Central memory CD4-positive, alpha-beta T cell (primary cell): ENCODE measurements at places on chromosomes 12 and 14.

DNA sequence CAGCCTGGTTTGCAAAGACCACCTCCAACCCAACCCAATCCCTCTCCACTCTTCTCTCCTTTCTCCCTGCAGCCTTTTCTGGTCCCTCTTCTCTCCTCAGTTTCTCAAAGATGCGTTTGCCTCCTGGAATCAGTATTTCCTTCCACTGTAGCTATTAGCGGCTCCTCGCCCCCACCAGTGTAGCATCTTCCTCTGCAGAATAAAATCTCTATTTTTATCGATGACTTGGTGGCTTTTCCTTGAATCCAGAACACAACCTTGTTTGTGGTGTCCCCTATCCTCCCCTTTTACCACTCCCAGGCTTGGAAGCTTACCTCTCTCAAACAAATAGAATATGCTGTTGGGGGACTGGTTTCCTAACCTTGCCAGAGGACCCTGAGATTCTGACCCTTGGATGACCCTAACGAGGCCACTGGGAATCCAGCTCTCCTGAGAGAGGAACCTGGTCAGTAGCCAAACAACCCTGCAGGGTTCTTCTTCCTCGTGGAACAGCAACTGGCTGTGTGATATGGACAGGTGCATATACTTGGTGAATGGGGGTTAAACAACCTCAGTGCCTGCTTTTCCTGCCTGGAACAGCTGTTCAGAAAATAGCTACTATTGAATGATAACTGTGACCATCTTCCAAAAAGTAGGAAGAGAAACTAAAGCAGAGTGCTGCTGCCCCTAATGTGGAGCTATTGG, 4.4 kb downstream of the WNT1 start:
- no peak for DNase-seq

DNA sequence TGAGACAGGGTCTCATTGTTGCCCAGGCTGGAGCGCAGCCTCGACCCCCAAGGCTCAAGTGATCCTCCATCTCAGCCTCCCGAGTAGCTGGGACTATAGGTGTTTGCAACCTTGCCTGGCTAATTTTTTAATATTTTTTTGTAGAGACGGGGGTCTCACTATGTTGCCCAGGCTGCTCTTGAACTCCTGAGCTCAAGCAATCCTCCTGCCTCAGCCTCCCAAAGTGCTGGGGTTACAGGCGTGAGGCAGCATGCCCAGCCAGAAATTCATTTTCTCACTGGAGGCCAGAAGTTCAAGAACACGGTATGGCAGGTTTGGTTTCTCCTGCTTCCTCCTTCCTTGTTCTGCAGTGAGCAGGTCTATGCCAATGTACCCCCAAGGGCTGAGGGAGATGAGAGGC, 3.7 kb downstream of the RNASE1 start:
- DNase-seq, result no peak

DNA sequence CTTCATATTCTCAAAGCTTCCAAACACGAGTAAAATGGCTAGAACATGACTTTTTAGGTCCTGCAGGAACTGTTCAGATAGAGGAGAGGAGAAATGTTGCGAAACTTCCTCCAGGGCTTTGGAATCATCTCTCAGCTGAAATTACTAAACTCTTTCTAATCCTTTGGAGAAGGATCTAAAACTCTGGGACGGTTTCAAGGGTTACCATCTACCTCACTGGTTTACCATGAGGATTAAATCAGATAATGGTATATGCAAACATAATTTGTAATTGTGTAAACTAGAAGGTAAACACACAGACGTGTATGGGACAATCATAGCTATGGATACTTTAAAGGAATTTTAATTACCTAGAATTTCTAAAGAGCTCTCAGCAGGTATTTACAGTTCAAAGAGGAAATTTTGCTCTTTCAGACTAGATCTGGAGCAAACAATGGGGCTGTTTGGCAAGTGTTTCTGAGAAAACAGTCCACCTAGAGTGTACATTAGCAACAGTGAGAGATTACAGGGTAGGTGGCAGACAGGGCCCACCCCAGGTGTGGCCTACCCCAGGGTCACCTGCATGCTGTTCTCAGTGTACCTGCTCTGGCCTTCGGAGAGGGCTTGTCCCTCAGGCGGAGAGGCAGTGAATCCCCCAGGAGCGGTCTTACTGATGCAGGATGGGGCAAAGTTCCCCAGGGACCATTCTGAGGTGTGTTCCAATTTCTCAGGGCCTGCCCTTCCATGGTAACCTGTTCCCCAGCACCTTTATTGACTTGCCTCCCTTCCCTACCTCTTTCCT, 124.7 kb upstream of the MAX start:
- no peak for DNase-seq

DNA sequence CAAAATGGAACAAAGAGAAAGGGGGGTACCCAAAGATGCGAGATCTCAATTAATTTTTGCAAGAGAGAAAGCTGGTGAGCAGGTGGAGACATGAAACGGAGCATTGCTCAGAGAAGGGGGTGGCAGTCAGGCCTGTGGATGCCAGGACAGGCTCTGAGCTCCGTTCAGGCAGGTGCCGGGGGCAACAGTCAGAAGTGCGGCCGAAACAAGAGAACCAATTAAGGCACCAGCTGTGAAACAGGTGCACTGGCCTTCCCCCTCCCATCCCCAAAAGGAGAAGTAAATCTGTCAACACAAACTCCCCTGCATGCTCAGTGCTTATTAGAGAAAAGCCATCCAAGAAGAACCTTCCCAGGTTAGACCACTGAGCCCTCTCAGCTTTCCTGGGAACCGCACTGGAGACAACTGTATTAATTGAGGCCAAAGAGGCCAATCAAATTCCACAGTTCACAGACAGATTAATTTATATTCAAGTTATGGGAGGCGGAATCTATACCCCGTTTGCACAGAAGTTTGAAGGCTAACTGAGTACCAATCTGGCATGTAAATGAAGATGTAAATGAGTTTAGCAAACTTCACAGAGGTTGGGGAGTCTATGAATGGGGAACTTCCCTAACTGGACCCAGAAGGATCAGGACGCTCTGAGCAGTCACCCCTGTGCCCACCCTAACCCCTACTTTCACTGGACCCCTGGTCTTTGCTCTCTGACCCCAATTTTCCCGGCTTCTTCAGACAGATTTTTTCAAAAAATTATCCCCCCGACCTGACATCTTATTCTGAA, 20.9 kb downstream of the OAS2 start:
- no peak for DNase-seq

GRCh38 chr12:130116791-130117190, 45.5 kb upstream of the FZD10 start:
- DNase-seq, result no peak

DNA sequence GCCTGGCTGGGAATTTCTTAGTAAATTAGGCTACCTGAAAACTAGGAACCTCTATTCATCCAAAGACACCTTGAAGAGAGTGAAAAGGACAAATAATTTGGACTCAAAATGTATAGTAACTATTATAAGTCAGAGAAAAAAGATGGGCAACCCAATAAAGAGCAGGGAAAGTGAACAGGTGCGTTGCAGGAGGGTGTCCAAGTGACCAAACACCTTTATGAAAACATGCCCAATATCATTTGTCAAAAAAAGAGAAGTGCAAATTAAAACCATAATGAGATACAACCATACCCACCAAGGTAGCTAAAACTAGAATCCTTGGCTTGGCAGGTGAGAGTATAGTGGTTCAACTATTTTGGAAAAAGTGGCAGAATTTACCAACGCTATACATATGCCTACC, 24.9 kb upstream of the PLD4 start:
- no peak for DNase-seq

GRCh38 chr12:131946757-131947156, 3.0 kb upstream of the EP400 start:
- DNase-seq, result no peak

GRCh38 chr14:73591690-73592449, at the start of gene ACOT4:
ACOT4 (plus strand) TSS chr14:73591873; CDS start chr14:73591960, 87 bp downstream.
- DNase-seq, result peak; percentile 68

DNA sequence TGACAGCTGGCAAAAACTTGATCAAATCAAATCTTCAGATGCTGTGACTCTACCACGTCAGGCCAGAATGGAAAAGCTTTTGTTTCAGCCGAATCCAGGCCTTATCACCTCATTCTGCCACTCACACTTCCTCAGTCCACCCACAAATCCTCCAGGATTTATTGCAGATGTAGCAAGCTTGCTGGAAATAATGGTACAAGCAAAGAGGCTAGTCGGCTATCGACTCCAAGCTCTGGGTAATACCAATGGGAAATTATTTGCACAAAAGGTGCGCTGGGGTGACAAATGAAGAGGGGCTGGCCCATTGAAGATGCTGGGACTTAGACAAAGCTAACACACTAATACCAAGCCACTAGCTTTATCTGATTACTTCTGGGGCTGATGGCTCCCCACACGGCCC, 250.5 kb downstream of the ASCL1 start:
- DNase-seq, result no peak

- DNase-seq, result no peak
These were observed 214.4 kb upstream of the DIO2 start for GRCh38 chr14:80425686-80426085.

GRCh38 chr14:83320837-83321236, 1787.2 kb upstream of the SEL1L start:
- DNase-seq, result no peak

DNA sequence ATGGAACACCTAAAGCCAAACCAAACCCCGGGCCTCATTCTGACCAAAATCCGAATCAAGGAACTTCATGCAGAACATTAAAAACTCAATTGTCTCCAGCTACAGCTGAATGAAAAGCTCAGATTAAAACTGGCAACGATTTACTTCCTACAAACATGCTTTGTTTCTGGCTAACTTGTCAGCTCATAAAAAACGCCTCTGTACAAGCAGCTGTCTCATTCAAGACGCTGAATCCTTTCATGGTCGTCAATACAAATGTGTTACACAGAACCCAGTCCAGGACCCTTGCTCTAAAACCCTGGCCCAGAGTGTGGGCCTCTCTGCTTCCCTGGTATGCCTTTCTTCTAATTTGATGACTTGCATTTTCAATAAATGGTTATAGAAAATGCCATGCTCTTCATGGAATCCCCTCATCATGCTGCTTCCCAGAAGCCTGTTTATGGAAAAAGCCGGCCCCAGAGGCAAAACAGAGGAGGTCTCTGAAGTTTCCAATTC, 183.1 kb downstream of the PHLDA1 start:
- DNase-seq, result no peak

DNA sequence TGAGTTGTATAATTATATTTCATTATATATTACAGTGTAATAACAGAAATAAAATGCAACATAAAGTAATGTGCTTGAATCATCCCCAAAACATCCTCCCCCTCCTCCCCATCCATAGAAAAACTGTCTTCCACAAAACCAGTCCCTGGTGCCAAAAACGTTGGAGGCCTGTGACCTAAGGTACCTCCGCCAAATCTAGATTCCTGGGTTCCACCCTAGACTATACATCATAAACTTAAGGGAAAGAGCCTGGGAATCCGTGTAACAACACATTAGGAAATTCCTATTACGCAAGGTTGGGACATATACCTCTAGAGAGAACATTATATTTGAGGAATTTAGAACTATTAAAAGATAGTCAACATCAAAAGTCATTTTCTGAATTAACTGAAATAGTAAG, 38.0 kb downstream of the SPPL3 start:
- DNase-seq, result no peak

DNA sequence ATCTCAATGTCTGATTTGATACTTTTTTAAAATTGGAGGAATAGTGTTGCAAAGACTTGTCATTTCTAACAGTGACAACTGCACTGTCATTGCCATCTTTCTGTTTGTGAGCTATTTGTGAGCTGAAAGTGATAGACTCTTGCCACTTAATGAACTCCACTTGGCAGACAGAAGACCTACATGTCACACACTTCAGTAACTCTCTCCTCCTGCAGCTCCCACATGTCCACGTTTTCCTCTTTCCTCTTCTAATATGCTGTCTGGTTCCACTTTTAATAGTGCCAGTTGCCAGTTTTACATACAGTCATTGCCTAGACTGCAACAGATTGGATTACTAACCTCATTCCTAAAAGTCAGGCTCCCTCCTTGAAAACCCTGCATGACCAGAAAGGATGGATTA, 121.5 kb downstream of the CAPZA3 start:
- no peak for DNase-seq

- DNase-seq, result no peak
These were observed 185.1 kb upstream of the C14orf180 start for GRCh38 chr14:104394409-104394851.

- DNase-seq, result no peak
These were observed 68.6 kb downstream of the NUAK1 start for GRCh38 chr12:106070147-106070546.

- DNase-seq, result no peak
These were observed 81.6 kb upstream of the RERGL start for GRCh38 chr12:18171571-18171970.
